Kidney epithelial cell (primary cell): ENCODE measurements at places on chromosomes 16 and 17. TPM values are rescaled to one million over a fixed set of nuclear protein-coding genes. Genes with fewer than 3 reads are reported as not detected.

OR1E2 gene
- total RNA-seq = not detected in 2 replicates

TRPV2 gene
- total RNA-seq = 2.6 and 3.8 TPM in 2 replicates

KCNH4 gene
- total RNA-seq = 0.14 TPM in 1 of 2 replicates, not detected in the other

- DNase-seq = no peak
Observed at GRCh38 chr16:9425236-9425635, 333.8 kb downstream of the HAPSTR1 start.

GRCh38 chr16:71389330-71389729 lies 30.8 kb downstream of the CALB2 start:
- DNase-seq = no peak

DNA sequence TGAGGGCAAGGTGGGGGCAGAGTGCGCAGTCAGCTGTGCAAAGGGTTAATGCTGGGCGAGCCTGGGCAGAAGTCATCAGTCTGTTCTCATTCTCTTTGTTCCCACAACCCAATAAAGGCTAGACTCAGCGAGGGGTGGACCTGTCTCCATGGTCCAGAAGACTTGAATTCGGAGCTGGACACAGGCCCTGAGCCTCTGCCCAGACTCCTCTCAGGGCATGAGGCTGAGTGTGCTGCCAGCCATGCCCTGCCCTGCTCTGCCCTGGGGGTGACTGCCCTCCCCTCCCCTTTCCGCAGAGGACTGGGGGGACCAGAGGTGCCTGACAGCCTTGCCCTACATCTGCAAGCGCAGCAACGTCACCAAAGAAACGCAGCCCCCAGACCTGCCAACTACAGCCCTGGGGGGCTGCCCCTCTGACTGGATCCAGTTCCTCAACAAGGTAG lies 54.5 kb downstream of the MRC2 start:
- DNase-seq = no peak

DNA sequence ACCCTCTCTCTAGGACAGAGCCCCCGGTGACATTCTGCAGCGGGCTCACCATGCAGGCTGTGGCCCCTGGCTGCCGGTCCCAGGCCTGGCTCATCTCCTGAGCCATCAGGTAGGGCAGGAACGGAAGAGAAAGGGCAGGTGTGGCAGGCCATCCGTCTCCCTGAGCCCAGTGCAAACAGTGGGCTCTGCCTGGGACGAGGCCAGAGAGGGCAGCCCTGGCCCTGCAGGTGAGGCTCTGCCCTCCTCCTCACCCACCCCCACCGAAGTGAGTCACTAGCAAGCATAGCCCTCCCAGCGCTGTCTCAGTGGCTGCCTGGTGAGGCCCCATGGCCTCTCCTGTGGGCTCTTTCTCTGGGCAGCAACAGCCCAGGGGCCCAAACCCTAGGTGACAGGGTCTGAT lies 14.5 kb downstream of the OTOP3 start:
- no peak for DNase-seq

- no peak for DNase-seq
Observed at GRCh38 chr17:10036511-10037061, 131.5 kb upstream of the RCVRN start.

GRCh38 chr17:78459696-78460095 lies 81.2 kb downstream of the PGS1 start:
- no peak for DNase-seq

DNA sequence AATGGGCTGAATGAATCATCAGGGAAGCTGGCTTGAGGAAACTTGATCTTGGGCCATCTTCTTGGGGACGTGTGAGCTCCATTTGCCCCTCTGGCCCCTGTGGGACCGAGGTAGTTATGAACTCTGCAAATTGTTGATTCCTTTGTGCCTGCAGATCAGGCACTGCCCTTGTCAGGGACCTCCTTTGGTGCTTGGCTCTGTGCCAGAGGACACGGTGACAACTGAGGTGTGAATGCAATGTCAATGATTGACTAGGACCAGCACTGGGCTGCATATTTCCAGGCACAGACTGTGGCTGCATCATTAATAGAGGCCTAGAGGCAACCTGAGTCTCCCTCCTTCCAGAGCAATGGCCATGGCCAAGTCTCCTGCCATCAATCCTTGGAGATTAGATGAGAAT lies 23.8 kb downstream of the PDILT start:
- DNase-seq = no peak

DNA sequence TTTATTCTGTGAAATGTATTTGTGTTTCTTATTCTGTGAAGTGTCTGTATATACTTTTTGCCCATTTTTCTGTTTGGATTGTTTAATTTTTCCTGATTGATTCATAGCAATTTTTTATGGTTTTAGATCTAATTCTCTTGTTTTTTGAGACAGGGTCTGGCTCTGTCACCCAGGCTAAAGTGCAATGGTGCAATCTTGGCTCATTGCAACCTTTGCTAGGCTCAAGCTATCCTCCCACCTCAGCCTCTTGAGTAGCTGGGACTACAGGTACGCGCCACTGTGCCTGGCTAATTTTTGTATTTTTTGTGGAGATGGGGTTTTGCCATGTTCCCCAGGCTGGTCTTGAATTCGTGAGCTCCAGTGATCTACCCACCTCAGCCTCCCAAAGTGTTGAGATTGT lies 31.5 kb downstream of the NF1 start:
- no peak for DNase-seq

DNA sequence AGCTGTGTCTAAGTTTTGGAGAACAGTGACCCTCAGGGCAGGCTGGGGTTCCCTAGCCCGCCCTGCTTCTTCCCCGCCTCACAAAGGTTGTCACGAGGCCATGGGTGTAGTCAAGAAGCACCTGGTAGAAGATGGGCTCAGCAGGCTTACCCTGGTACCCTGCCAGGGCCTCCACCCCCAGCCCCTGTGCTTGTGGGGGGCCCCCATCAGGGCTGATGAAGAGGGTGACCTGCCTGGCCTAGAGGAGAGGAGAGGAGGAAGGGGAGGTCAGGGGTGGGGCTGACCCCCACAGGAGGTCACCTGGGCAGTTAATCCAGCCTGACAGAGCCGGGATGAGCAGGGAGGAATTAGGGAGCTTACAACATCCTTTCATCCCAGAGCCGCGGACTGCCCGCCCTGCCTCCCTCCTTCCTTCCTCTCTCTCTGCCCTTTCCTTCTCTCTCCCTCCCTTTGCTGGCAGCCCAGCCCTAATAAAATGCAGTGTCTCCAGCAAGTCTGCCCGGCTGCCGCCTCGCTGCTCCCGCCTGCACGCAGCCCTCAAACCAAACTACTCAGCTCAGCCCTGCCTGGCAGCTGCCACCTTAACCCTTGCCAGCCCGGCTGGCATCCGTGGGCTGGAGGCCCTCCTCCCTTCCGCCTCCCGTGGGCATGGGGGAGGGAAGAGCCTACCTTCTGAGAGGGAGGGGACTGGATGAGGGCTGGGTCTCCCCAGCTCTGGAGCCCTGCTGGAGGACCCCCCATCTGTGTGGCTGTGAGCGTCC lies 7.2 kb downstream of the DLX3 start:
- no peak for DNase-seq

- DNase-seq = no peak
Observed at GRCh38 chr16:82062645-82063058, 27.6 kb downstream of the HSD17B2 start.

- DNase-seq = no peak
Observed at GRCh38 chr17:15431766-15432165, 35.7 kb downstream of the CDRT4 start.
